ENCODE measurements at places on chromosomes 7 and 10.

DNA sequence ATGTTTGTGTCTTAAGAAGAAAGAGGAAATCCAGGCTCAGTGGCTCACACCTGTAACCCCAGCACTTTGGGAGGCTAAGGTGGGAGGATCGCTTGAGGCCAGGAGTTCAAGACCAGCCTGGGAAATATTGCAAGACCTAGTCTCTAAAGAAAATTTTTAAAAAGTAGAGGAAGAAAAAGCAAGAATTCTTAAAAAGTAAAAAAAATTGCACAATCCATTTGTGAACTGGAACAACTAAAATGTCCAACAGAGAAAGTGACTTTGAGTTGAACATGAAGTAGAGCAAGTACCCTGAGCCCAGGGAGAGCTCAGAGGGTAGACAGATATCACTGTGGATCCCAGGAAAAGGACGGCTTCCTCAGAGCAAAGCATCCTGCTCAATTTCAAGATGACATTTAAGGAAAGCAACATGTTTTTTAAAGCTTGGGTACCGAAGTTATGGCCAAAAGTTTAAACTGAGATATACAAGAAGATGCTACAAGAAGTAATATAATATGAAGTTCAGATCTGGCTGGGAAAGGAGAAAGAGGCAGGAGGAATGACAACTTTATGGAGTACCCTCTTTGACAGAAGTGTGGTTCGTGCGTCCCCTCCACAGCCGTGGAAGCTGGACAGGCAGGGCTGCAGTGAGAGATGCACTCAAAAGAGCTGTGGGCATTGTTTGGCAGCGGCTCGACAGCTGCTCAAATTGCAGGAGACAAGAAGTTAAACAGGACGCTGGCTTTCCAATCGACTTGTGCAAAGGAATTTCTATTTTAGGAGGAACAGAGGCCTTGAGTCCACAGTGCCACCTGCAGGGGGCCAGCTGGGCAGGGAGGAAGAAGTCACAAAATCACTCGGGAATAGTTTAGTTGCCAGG is 201.3 kb downstream of the JCAD start:
- DNase-seq, result no peak

DNA sequence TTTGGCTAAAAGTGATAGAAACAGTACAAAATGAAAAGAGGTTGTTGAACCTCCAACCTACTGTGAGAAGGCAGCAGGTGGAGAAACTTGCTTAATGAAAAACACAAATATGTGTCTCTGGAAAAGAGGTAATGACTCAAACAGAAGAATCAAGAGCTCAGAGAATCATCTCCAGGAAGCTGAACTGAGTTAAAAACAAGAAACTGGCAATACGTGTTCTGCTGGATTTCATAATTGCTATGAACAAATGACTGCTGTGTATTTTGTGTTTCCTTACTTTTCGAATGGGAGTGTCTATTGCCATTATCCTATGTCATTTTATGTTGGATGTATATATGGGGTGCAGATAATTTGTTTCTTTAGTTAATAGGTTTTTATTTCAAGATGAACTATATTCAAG is 401.1 kb downstream of the DGKB start:
- no peak for DNase-seq

- DNase-seq, result no peak
These were observed 175.1 kb downstream of the HGF start for GRCh38 chr7:81594767-81595166.

DNA sequence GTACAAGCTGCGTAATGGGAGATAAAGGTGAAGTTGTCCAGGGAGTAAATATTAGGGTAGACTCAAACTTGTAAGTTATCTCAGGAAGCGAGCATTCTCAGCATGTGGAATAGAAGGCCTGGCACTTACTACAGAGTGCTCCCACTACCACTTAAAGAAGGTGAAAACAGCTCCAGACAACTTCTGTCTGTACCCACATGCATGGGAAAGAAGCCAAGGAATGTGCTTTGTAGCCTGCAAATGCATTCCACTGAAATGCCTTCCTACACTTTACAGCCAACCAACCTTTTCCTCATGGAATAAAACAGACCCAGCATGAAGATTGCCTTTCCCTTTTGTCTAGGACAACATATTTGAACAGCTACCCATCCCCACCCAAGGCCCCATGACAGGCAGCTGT is 45.4 kb upstream of the NPSR1 start:
- DNase-seq, result no peak

DNA sequence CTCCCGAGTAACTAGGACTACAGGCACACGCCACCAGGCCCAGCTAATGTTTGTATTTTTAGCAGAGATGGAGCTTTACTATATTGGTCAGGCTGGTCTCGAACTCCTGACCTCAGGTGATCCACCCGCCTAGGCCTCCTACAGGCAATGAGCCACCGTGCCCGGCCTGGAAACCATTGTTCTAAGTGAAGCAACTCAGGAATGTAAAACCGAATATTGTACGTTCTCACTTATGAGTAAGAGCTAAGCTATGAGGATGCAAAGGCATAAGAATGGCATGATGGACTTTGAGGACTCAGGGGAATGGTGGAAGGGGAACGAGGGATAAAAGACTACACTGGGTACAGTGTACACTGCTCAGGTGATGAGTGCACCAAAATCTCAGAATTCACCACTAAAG is 235.1 kb upstream of the AUTS2 start:
- DNase-seq, result no peak

DNA sequence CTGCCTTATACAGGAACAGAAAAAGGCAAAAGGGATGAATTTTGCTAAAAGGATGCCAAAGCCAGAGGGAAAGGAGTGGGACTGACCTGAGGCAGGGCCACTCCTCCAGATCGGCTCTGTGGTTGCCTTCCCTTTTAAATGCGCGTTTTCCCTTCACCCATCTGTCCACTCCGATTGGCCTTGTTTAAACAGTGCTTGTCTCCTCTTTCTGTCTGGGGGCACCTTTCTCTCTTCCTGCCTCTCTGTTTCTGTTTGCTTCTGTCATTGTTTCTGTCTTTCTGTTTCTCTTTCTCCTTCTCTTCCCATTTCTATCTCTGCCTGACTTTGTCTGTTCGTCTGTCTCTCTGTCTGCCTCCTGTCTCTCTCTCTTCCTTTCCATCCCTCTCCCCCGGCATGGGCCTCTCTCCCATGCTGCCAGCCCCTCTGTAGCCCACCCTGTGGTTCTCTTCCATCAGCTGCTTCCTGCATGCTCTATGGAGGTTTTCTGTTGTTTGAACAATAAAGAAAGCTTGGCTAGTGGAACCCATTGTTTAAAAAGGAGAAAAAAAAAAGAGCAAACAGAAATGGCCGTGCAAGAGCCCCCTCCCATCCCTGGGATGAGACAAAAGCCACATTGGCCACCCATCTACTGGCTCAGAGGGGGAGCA is 29.5 kb upstream of the HSPB1 start:
- no peak for DNase-seq

DNA sequence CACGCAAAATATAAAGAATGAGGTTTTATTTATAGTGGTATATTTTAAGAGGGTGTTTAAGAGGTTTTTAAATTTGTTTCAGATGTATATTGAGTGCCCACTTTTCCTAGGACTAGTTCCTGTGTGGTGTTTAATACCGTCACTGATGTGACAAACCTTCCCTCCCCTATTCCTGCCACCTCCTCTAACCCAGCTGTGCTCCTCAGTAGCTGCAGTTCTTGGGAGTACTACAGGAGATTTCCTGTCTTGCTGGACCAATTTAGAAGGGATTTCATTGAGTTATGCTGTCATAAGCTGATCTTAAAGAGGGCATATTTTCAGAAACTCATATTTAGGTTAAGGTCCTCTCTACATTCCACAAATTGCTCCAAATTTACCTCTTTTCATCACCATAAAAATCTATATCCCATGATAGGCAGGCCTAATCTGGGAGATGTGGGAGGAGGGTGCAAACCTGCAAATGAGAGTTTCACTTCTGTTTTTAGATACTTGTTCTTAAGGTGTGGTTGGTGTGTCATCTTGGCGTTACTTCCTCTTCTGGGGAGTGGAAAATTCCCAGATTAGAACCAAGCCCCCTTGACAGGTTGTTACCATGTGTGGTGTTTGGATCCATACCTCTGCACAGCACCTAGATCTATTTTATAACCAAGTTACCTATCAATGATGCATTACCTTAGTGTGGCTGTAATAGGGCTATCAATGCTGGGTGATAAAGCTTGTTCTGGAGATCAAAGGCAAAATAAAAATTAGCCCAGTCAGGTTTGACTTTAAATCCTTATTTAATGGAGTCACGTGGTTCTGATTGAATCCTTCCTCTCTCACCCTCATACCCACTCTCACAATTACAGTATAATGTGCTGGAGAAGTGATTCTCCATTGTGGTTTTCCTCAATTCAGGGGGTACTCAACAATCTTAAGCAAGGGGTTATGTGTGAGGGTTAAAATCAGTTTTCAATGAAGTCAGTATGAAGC is 141.1 kb downstream of the CDK14 start:
- DNase-seq, result no peak

Data from stimulated activated CD8-positive, alpha-beta memory T cell treated with anti-CD3 and anti-CD28 coated beads, Interleukin-4, amount 100 ng/mL, for 24 hours (primary cell).